ENCODE measurements at places on chromosomes 16 and 17.

DNA sequence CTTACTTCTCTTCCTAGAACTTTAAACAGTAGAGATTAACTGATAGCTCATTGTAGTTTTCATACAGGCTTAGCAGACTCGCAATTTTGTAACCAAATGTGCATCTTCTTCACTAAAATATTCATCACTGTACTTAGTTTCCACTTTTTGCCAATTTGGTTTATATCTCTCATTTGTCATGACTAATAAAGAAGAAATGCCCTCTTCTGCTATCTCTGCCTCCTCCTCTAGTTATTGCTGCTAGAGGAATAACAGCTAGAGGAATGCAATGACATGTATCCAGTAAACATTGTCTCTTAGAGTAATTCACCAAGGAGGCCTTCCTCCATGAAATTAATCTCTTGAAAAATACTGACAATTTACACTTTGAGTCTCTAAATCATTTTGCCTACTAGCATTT, 115.5 kb upstream of the COX10 start:
- no peak for DNase-seq

GRCh38 chr16:71882505-71883167, 1.3 kb downstream of the ZNF821 start:
- peak; percentile 71 for DNase-seq

DNA sequence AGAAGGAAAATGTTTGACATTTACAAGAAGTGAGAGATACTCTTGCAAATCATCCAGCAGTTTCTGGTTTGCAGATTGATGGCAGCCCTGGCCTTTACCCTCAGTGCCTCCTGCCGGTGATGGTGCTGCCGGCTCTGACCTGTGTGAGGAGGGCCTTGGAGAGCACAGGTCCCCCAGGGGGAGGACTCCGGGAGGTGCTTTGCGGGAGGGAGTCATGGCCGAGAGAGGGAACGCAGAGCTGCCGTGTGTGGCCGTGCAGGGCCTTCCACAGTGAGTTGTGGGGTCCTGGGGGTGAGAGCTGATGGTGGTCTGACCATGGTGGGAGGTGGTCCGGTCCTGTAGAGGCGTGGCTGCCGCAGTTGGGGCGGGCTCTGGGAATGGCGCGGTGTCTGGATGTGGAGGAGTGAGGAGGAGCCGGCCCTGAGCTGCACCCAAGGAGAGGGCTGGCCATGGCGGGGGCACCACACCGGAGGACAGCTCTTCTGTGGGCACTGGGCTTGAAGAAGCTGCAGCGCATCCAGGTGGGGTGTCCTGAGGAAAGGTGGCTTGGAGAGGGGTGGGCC, 28.0 kb upstream of the ZNF750 start:
- no peak for DNase-seq

DNA sequence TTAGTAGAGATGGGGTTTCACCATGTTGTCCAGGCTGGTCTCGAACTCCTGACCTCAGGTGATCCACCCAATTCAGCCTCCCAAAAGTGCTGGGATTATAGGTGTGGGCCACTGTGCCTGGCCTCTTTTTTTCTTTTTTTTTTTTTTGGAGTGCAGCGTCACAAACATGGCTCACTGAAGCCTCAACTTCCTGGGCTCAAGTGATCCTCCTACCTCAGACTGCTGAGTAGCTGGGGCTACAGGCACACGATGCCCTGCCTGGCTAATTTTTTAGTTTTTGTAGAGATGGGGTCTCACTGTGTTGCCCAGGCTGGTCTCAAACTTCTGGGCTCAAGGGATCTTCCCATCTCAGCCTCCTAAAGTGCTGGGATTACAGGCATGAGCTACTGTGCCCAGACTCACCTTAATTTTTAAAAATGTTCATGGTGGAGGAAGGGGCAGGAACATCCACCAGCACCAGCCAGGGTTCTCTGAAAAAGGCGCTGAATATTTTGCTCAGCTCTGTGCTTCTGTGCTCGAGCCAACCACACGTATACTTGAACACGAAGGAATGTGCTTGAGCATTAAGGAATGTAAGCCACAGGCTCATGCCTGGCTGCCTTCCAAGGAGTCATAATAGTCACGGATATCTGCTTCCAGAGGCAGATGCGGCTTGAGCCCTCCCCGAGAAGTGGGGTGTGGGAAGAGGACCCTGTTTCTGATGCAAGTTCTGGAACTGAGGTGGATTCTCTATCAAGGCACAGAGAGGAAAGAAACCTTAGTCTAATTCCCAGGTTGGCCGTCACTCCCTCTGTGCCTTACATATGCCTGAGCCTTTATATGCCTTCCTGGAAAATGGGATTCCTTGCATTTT, 65.5 kb upstream of the CREBBP start:
- no peak for DNase-seq

DNA sequence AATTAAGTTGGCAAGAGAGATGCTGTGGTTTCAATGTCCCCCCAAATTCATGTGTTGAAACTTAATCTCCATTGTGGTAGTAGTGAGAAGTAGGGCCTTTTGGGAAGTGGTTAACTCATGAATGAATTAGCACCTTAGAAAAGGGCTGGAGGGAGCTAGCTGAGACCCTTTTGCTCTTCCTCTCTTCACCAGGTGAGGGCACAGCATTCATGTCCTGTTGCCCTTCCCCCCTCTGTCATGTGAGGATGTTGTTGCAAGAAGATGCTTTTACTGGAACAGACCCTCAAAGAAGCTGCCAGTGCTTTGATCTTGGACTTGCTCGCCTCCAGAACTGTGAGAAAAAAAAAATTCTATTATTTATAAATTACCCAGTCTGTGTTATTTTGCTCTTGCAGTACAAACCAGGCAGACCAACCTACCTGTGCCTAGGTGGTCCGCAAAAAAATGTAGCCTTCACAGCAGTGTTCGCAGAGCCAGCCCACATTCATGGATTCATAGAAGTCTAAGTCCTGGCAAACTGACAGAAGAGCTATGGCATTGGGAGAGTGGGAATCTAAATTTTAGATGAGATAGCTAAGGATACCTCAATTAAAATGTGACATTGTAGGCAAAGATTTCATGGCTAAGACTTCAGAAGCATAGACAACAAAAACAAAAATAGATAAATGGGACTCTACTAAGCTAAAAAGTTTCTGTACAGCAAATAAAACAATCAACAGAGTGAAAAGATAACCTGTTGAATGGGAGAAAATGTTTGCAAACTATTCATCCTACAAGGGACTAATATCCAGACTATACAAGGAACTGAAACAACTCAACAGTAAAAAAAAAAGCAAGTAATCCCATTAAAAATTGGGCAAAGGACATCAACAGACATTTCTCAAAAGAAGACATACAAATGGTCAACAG, 32.0 kb upstream of the ABCA5 start:
- DNase-seq, result no peak

DNA sequence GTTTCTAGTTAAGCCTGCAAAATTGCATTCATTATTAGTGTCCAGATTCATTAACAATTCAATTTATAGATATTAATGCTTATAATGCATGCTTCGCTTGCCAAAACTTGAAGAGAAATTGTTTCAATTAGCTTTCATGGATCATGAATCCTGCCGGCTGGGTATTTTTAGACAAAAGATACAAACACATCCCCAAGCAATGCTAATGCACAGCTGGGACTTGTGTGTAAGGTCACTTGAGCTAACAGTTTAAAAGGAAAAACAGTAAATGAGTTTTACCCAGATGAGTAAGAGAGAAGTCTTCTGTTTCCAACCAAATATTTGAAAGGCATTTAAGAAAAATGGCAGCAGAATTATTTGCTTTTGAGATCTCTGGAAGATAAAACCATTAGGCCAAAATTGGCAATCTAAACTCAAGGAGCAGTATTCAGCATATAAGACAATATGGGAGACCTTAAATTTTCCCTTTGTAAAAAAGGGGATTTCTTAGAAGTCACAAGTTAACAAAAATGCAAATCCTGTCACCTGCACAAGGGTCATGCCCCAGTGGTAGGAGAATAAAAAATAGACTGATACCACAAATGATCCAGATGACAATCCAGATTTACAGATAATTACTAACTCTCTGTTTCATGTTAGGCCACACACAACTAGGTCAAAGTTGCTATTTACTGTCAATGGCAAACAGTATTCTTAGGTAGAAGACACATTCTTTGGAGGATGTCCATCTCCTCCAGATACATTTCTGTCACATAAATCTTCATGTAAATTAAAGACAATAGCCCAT, 418.4 kb upstream of the PMFBP1 start:
- no peak for DNase-seq

- DNase-seq, result no peak
Measured at GRCh38 chr17:65850486-65850885, 289.0 kb upstream of the AXIN2 start.

DNA sequence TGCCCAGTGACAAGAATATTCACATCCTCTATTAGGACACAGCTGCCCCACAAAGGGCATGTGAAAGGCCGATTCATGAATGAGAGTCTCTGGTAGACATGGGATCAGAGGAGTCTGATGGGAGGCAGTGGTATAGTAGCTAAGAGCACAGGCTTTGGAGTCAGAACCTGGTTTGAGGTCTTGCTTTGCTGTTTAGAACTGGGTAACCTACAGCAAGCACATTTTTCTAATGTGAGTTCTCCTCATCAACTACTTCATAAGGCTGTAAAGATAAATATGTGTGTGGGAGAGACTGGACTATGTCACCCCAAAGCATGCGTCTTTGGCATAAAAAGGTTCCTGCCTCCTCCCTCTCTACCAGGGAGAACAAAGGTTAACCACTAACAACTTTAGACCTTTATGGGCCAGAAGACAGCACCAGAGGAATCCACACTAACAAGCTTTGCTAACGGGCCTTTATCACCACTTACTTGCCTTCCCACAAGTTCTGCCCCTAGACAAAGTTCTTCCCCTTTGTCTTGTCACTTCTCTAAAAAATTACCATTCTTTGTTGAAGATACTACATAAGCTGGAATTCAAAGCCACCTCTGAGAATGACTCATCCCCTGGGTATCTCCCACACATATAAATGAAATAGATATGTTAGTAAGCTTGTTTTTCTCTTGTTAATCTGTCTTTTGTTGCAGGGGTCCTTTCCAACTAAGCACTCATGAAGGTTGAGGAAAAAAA, 21.1 kb downstream of the CDR2 start:
- no peak for DNase-seq

DNA sequence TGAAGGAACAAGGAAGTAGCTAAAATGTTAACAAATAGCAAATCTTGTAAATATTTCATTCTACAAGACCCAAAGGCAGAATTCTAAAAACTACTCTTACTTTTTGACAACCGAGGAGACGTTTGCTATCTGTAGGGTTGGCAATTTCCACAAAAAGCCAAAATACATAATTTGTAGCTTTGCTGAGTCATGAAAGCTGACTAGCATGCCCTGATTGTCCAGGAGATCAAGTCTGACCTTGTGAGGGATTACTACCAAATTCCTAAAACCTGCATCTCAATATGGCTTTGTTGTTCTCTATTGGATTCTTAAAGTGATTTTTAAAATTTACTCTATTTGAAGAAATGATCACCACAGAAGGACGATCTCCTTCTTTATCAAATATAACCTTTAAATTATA, 10.8 kb downstream of the DNAJA2 start:
- no peak for DNase-seq

- DNase-seq, result no peak
Measured at GRCh38 chr17:58667934-58668597, 23.8 kb downstream of the TEX14 start.

DNA sequence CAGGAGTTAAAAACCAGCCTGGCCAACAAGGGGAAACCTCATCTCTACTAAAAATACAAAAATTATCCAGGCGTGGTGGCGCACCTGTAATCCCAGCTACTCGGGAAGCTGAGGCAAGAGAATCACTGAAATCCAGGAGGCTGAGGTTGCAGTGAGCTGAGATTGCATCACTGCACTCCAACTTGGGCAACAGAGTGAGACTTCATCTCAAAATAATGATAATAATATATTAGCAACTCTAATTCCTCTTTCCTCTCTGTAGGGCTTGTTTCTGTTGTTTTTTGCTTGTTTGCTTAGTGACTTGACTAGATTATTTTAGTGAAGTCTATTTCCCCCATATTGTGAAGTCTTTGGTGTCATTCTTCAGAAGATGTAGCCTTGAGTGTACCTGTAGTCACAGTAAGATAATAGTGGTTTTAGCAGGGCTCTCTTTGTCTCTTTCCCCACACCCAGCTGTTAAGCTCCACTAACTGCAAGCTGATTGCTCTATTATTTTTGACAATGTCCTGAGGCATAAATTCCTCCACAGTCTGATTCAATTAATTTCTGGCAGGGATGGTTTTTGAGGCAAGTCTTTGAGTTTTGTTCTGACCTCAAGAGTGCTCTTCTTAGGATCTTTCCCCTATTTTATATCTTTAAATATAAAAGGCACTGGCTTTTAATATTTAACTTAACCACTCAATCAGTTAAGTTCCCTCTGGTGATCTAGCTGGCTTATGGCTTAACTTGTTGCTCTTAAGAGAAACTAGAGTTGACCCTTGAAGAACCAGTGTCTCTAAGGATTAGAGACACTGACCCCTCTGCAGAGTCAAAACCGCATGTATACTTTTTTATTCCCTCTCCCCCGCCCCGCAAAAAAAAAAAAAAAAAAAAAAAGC, 18.6 kb upstream of the TNFSF12 start:
- DNase-seq, result no peak

- peak; percentile 1 for DNase-seq
Measured at GRCh38 chr17:63222655-63223054, 223.5 kb downstream of the CYB561 start.

GRCh38 chr16:15757630-15758251, 99.1 kb downstream of the MYH11 start:
- DNase-seq, result no peak

All from stimulated activated CD4-positive, alpha-beta T cell treated with anti-CD3 and anti-CD28 coated beads, Interleukin-12 subunit alpha, Interleukin-12 subunit beta, amount 100 ng/mL, for 24 hours (primary cell).